ENCODE measurements at places on chromosomes 2 and 18.

DNA sequence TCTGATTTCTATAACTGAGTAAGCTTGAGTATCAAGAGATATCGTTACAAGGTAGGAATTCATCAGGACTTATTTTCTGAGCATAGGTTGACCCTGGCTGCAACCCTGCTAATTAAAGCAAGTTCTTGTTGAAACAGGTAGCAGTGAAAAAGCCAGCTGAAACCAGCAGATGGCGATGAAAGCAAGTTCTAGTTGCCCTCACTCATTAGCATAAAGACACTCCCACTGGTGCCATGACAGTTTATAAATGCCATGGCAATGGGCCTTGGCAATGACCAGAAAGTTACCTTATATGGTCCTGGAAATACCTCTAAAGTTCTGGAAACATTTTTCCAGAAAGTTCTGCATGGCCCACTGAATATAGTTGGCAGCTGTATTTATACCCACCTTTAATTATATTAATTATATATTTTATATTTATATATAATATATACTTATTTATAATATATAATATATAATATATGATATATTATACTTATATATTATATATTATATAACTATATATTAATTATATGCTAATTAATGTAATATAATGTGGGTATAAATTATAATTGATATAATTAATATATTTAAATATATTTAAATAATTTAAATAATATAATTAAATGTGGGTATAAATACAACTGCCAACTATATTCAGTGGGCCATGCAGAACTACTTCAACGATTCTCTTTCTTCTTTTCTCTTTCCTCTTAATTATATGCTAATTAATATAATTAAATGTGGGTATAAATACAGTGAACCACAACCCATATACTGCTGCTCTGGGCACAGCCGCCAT is 188.0 kb downstream of the CDH7 start:
- H3K36me3 ChIP-seq, result no peaks in the 10 kb centered on the region
- DNase-seq, result no peak
- no peaks in the 10 kb centered on the region for H3K4me1 ChIP-seq
- no peaks in the 10 kb centered on the region for H3K27me3 ChIP-seq

DNA sequence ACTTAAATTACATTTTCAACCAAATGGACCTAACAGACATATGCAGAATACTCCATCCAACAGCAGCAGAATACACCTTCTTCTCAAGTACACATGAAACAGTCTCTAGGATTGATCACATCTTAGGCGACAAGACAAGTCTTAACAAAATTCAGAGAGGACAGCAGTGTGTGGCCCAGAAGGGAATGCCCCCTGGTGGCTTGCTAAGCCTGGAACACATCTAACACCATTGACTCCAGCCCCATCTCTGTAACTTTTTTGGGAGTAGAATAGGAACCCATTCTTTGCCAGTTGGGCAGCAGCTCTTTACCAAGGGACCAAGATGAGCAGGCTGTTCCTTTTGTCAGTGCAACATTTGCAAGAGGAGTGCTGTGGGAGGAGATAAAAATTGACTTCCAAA is 249.9 kb downstream of the PLCL1 start:
- no peaks in the 10 kb centered on the region for H3K36me3 ChIP-seq
- DNase-seq, result no peak
- H3K27me3 ChIP-seq, result no peaks in the 10 kb centered on the region

GRCh38 chr2:179272406-179273192 is 8.0 kb upstream of the SESTD1 start:
- no peak for DNase-seq
- H3K4me1 ChIP-seq, result no peaks in the 10 kb centered on the region
- no peaks in the 10 kb centered on the region for H3K36me3 ChIP-seq
- no peak overlapping the region for H3K4me3 ChIP-seq
- no peaks in the 10 kb centered on the region for H3K27me3 ChIP-seq

DNA sequence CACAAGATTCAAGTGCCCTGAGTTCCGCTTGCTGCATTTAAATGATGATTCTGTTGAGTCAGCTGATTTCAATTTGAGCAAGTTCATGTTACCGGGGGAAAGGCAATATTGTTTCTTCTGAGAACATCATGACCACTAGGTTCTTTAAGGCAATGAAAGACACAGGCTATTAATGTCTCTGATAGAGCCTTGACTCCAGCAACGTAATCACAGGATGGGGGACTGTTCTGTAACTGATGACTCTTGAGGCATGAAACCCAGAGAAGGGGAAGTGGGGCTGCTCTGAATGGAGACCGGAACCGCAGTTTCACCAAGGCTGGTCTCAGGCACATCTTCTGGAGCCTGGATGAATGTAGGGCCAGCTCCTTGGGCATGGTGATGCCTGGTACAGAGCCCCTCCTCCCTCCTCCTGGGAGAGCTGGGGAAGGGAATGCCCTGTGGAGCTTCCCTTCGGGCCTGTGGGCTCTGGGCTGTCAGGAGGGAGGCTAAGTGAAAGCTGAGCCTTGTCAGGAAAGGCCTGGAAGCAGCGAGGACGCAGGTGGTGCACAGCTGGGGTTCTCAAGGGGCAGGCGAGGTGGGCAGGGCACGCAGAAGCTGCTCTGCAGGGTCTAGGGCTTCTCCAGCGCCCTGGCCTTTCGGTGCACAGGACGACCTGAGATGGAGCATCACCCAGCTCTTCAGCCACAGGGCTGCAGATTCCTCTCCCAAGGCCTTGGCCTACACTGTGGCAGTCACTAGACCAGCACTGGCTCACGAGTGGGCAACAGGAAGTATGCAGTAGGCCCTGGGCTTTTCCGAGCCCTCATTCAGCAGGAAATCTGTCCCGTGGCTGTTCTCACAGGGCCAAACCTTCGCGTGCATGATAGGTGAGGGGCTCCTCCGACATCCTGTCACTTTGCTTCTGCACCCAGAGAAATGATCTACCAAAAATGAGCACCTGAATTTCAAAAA is 36.6 kb upstream of the PRLH start:
- DNase-seq, result no peak
- H3K27me3 ChIP-seq, result no peaks in the 10 kb centered on the region
- H3K4me1 ChIP-seq, result no peaks in the 10 kb centered on the region

DNA sequence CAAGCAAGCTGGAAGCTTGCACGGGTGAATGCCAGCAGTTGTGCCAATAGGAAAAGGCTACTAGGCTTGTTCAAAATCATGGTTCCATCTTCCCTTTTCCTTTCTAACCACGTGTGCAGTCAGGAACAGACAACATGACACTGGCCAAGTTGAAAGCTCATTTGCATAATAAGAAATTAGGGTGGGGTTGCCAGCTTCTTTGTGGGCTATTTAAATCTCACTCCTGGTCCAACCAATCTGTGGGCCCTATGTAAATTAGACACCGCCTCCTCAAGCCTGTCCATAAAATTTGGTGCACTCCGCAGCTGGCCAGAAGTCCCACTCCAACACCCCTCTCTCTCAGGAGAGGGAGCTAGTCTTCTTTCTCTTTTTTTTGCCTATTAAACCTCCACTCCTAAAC is 1948.4 kb upstream of the PIK3C3 start:
- no peaks in the 10 kb centered on the region for H3K27me3 ChIP-seq
- no peak overlapping the region for H3K27ac ChIP-seq
- no peaks in the 10 kb centered on the region for H3K36me3 ChIP-seq
- H3K4me1 ChIP-seq, result no peaks in the 10 kb centered on the region

- H3K36me3 ChIP-seq, result no peaks in the 10 kb centered on the region
- H3K27ac ChIP-seq, result no peak overlapping the region
- no peak for DNase-seq
- H3K27me3 ChIP-seq, result no peaks in the 10 kb centered on the region
- H3K4me1 ChIP-seq, result no peaks in the 10 kb centered on the region
Measured at GRCh38 chr2:238916176-238916874, 68.4 kb downstream of the TWIST2 start.

DNA sequence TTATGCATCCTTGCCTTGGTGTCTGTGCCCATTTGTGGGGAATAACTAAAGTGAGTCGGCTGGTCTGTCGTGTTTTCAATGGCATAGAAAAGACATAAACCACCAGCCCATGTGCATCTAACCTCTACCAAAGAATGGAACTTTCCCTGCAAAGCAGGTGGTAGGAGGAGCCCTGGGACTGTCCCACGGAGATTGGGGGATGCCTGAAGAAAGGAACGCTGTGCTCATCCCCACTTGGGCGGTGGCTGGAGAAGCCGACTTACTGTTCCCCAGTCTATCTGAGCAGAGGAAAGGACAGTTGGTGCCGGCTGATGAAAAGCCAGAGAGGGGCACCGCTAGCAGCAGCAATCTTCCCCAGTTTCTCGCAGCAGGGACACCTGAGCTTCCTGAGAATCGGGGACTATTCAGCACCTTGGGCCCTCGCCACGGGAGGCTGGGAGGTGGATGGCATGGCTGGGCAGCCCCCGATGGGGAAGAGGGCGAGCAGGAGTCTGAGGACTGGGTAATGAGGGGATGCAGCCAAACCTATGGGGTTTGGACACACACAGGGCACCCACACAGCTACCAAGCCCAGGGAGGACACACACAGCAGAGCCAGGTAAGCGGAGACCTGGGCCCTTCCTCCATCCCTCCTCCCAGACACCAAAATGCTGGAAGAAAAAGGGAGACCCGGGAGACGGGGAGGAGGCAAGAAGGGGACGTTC is 53.7 kb upstream of the AGAP1 start:
- no peaks in the 10 kb centered on the region for H3K36me3 ChIP-seq
- H3K27me3 ChIP-seq, result no peaks in the 10 kb centered on the region
- no peak for DNase-seq
- H3K4me3 ChIP-seq, result no peak overlapping the region
- H3K4me1 ChIP-seq, result no peaks in the 10 kb centered on the region

GRCh38 chr18:23684515-23685197 is 4.6 kb upstream of the LAMA3 start:
- H3K27ac ChIP-seq, result no peak overlapping the region
- H3K4me1 ChIP-seq, result peaks cover 15% of the 10 kb centered on the region
- no peak overlapping the region for H3K4me3 ChIP-seq
- H3K36me3 ChIP-seq, result no peaks in the 10 kb centered on the region
- DNase-seq, result no peak
- no peaks in the 10 kb centered on the region for H3K27me3 ChIP-seq

DNA sequence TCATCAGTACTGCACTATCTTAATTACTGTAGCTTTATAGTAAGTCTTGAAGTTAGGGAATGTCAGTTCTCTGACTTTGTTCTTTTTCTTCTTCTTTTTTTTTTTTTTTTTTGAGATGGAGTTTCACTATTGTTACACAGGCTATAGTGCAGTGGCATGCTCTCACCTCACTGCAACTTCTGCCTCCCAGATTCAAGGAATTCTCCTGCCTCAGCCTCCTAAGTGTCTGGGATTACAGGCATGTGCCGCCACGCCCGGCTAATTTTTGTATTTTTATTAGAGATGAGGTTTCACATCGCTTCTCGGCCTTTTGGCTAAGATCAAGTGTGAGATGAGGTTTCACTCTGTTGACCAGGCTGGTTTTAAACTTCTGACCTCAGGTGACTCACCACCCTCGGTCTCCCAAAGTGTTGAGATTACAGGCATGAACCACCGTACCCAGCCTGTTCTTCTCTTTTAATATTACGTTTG is 41.9 kb upstream of the TANC1 start:
- H3K27me3 ChIP-seq, result no peaks in the 10 kb centered on the region
- no peak overlapping the region for H3K27ac ChIP-seq

- H3K27me3 ChIP-seq, result no peaks in the 10 kb centered on the region
- H3K4me3 ChIP-seq, result no peak overlapping the region
- H3K27ac ChIP-seq, result no peak overlapping the region
- DNase-seq, result no peak
- peaks cover 4% of the 10 kb centered on the region for H3K36me3 ChIP-seq
- no peaks in the 10 kb centered on the region for H3K4me1 ChIP-seq
Measured at GRCh38 chr2:190519975-190520767, 14.4 kb downstream of the NEMP2 start.

- peaks cover 14% of the 10 kb centered on the region for H3K4me1 ChIP-seq
- H3K4me3 ChIP-seq, result no peak overlapping the region
- H3K27ac ChIP-seq, result no peak overlapping the region
- DNase-seq, result no peak
Measured at GRCh38 chr2:207479198-207479785, 50.5 kb upstream of the CREB1 start.

- no peaks in the 10 kb centered on the region for H3K4me1 ChIP-seq
- H3K36me3 ChIP-seq, result no peaks in the 10 kb centered on the region
- H3K27me3 ChIP-seq, result no peaks in the 10 kb centered on the region
- no peak overlapping the region for H3K27ac ChIP-seq
Measured at GRCh38 chr2:128421286-128421685, 102.6 kb upstream of the HS6ST1 start.

DNA sequence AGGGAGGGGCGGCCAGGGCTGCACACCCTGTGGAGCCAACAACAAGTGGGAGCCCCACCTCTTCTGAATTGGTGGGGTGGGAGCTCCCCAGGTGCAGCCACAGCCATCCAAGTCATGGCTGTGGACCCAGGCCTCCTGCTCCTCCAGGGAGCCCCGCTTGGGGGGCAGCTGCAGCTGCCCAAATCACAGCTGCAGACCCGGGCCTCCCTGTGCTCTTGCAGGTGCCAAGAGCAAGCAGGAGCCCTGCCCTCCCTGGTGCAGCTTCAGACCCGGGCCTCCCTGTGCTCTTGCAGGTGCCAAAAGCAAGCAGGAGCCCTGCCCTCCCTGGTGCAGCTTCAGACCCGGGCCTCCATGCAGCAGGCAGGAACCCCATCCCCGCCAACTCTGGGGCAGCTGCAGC is 46.5 kb upstream of the COX7A2L start:
- H3K27ac ChIP-seq, result no peak overlapping the region
- no peaks in the 10 kb centered on the region for H3K4me1 ChIP-seq
- DNase-seq, result no peak
- H3K27me3 ChIP-seq, result peaks cover 3% of the 10 kb centered on the region

DNA sequence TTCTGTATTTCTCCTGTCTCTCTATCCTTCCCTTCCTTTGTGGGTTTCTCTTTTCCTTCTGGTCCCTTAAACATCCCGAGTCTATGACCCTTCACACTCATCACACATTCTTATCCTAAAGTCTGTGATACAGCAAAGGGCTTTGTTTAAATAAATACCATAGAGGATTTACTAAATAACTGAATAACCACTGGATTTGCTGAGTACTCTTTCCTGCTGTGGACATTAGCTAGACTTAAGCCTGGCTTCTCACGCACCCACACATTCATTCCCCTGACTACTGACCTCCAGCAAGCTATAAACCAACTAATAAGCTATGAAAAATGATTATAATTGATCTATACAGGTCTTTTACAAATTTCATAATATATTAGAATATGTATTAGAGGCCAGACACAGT is 76.6 kb downstream of the COL4A3 start:
- no peak overlapping the region for H3K4me3 ChIP-seq
- no peak overlapping the region for H3K27ac ChIP-seq
- H3K36me3 ChIP-seq, result no peaks in the 10 kb centered on the region
- no peak for DNase-seq
- H3K4me1 ChIP-seq, result no peaks in the 10 kb centered on the region
- no peaks in the 10 kb centered on the region for H3K27me3 ChIP-seq
